ENCODE measurements at places on chromosomes 13 and 19.

GRCh38 chr19:29753190-29753933 is 38.3 kb upstream of the C19orf12 start:
- DNase-seq: no peak

DNA sequence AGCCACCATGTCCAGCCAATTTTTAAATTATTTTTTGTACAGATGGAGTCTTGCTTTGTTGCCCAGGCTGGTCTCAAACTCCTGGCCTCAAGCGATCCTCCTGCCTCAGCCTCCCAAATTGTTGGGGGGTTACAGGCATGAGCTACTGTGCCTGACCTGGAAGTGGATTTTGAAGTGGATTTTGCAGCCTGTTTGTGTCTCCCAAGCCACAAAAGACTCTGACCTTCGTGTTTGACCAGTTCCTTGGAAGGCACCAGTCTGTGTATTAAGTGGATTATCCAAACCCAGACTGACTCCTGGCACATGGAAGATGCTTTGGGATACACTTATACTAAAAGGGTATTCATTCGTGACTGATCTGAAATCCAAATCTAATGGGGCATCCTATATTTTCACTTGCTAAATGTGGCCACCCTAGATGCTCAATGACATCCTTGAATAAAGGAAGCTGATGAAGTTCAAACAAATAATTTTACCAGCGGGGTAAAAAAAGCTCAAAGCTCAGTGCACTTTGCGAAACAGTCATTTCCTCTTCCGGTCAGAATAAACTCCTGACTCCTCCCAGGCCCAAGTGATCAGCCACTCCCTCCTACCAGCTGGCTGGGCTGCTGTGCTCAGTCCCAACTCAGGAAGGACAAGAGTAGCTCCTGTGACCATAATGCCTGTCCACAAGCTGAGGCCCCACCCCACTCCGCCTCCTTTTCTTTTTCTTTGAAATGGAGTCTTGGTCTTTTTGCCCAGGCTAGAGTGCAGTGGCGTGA is 32.6 kb upstream of the GATAD2A start:
- DNase-seq: no peak

DNA sequence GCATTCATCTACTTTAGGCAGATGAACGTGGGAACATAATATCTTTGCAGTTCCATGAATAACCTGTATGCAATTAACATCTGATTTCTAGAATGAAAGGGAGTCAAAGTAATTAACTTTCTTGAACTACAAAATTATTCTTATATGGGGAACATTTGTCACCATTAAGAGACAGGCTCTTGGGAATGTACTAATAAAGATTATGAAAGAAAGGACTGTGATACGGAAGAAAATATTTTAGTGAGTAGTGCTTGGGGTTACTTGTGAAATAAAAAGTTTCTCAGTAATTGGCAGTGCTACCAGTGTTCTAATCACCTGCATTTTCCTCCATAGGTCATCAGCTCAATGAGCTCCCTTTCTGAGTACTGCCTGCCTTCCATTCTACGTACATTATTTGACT is 85.4 kb downstream of the FRY start:
- DNase-seq: no peak

- no peak for DNase-seq
Observed at GRCh38 chr19:4622695-4623421, 16.5 kb upstream of the TNFAIP8L1 start.

- DNase-seq: no peak
Observed at GRCh38 chr13:95603887-95604555, 40.5 kb downstream of the DZIP1 start.

- no peak for DNase-seq
Observed at GRCh38 chr19:50060107-50060506, 34.3 kb downstream of the ZNF473 start.

GRCh38 chr19:2391118-2391725 is 31.2 kb downstream of the TMPRSS9 start:
- no peak for DNase-seq

DNA sequence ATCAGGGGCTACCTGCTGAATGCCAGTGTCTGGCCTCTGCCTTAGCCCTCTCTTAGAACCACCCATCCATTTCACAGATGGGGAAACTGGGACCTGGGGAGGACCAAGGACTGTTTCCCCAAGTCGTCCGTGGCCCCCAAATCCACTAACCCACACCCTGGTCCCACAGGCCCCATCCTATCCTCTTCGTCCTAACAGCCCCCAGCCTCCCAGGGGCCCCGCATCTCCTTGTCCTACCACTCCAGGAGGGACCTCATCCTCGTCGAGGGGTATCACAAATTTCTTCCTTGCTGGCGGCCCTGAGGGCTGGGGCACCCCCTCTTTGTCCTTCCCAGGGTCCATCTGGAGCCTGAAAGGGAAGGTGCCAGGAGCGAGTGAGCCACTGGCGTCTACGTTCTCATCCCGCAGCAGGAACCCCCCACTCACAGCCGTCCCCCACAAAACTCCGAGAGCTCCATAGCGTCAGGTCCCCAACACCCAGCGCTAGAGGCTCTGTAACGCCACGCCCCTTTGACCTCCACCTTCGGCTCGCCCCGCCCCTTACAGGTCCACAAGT is 606 bp downstream of the ERCC1 start:
- DNase-seq: no peak

DNA sequence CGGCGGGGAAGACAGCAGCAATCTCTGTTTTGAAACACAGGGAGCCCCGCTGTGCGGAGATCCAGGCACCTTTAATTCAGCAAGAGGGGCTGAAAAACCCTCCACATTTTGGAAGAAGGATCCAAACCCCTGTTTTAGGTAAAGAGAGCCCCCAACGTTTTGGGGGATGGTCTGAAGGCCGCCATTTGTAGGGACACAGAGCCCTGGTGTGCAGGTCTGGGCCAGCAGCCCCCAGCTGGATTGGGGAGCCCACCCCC is 3.5 kb upstream of the HOOK2 start:
- no peak for DNase-seq

GRCh38 chr19:15187026-15188007 is 13.5 kb downstream of the NOTCH3 start:
- no peak for DNase-seq

DNA sequence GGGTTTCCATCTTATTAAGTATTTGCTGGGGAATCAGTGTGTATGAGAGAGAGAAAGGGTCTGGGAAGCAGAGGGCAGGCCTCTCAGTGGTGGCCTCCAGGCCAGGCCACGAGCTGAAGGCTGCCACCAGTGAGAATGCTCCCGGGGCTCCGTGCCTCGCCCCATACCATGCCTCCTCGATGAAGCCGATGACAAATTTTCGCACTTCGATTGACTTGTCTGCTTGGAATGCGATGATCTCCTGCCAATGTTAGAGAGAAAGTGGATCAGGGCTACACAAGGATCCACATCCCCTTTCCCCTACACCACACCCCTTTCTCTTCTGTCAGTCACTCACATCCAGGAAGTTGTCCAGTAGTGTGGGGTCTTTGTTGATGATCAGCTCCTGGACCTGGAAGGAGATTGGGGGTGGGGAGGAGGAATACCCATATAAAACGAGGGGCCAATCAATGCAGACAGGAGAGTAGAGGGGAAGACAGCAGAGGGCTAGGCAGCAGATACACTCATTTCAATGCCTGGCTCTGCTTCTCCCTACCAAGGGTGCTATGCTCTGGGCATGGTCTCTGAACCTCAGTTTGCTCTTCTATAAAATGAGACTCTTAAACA is 10.7 kb downstream of the SYMPK start:
- no peak for DNase-seq

GRCh38 chr19:19468424-19469050 is 46.8 kb downstream of the TSSK6 start:
- no peak for DNase-seq

DNA sequence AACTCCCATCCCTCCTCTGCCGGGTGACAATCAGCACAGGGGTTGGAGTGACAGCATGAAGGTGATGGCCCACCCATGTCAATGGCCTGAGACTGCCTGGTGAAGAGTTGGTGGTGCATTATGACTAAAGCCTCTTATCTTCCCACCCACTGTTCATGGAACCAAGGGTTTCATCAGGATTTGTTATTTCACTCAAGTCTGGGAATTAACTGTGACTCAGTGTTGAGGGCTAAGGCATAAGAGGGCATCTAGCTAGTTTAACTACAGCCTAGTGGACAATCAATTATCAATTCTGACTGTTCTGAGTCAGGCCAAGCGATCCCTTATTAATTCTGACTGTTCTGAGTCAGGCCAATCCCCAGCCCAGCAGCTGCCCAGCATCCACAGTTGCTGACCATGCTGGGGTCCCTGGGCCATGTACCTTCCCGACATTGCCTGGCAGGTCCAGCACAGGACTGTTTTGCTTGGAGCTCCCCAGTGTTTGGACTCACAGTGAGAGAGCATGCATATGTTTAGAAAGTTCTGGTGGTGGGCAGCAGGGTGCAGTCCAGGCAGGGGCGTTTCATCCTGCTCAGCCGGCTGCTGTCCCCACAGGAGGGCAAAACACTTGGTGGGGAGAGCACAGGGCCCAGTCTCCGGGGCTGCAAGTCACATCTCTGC is 65.5 kb downstream of the RASL11A start:
- DNase-seq: no peak

DNA sequence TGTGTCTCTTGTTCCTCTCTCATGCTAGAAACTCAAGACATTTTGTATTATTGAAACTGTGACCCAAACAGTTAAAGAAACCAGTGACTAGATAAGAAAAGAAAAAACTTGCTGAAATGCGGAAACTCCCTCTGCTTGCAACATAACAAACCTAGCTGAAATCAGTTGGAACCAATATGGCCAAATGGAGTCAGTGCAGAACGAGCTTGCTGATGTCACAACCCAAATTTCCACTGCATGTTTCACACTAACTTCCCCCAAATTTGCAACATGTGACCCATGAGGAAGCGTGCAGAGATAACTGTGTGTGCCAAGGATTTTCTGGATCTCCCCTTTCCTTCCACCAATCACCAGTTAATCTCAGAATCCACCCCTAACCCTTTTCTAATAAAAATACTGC is 208.0 kb downstream of the DLEU7 start:
- no peak for DNase-seq

- DNase-seq: no peak
Observed at GRCh38 chr13:104382951-104383350, 1316.7 kb upstream of the SLC10A2 start.

GRCh38 chr19:10138879-10139795 is 19.4 kb upstream of the EIF3G start:
- DNase-seq: no peak

GRCh38 chr13:56906909-56907308 is 233.8 kb upstream of the PRR20A start:
- no peak for DNase-seq

DNA sequence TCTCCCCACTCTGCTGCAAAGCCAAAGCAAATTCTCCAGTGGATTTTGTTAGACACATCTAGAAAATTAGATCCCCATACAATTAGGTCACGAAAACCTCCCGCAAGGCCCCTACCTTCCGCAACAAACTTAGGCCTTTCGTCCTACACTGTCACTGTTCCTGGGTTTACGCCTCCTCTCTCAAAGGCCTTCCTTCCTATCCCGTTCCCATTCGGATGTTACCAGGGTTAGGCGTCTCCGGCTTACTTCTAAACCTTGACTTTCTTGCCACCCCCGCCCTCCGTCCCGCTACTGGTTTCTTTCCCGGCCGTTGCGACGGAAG is 754 bp downstream of the RNF6 start:
- DNase-seq: no peak

GRCh38 chr19:48182434-48182833 is 12.0 kb downstream of the ZSWIM9 start:
- DNase-seq: no peak

DNA sequence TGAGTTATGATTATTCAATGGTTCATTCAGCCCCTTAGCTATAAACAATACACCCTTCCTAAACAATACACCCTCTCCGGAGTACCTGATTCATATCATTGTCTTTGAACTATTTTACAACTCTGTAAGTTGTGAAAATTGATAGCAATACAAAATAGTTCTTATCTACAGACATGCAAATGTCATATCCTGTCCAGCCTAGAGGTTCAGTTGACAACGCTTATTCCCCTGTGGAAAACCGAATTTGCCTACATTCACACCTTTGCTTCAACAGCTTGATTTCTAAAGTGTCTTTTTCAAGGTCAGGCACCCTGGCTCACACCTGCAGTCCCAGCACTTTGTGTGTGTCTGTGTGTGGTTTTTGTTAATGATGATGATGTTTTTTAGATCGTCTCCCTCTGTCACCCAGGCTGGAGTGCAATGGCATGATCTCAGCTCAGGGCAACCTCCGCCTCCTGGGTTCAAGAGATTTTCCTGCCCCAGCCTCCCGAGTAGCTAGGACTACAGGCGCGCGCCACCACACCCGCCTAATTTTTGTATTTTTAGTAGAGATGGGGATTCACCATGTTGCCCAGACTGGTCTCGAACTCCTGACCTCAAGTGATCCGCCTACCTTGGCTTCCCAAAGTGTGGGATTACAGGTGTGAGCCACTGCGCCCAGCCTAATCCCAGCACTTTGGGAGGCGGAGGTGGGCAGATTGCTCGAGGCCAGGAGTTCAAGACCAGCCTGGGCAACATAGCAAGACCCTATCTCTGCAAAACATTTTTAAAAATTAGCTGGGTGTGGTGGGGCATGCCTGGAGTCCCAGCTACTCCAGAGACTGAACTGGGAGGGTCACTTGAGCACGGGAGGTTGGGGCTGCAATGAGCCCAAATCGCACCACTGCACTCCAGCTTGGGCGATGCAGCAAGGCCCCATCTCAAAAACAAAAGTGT is 9.6 kb downstream of the C19orf53 start:
- no peak for DNase-seq

- DNase-seq: no peak
Observed at GRCh38 chr13:83325125-83325853, 557.0 kb downstream of the SLITRK1 start.

GRCh38 chr13:98372876-98373275 is 195.8 kb upstream of the RNF113B start:
- DNase-seq: no peak

- DNase-seq: no peak
Observed at GRCh38 chr13:67505376-67505775, 275.2 kb upstream of the PCDH9 start.
